Stimulated activated CD8-positive, alpha-beta memory T cell treated with anti-CD3 and anti-CD28 coated beads, Interleukin-15, amount 100 ng/mL, for 4 hours (primary cell): ENCODE measurements at places on chromosomes 5 and 9.

DNA sequence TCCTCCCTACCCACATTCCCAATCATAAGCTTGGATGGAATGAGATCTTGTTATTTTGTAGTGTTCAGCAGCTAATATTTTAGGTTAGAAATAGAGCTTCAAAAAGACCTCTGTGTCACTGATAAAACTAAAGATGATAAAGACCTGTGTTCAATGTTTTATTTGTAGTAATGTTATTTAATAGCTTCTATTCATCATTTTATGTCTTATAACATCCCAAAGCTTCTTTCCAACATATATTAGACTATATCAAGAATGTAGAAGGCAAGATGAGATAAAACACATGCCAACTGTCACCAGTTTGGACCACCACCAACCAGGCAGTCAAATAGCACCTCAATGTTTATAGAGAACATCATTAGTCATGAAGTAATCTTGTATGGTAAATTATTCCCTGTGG, 409.5 kb upstream of the ITGA1 start:
- DNase-seq: no peak

DNA sequence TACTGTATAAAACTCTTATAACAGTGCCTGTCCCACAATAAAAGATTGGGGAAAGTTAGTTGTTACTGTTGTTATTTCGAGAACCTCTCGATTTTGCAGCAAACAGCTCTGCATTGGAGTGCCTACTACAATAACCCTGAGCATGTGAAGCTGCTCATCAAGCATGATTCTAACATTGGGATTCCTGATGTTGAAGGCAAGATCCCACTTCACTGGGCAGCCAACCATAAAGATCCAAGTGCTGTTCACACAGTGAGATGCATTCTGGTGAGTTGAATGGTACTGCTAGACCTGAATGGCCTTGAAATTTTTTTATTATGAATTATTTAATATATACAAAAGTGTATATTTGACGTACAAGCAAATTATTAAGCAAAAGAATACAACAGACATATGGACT, 123.2 kb downstream of the TEX10 start:
- no peak for DNase-seq

DNA sequence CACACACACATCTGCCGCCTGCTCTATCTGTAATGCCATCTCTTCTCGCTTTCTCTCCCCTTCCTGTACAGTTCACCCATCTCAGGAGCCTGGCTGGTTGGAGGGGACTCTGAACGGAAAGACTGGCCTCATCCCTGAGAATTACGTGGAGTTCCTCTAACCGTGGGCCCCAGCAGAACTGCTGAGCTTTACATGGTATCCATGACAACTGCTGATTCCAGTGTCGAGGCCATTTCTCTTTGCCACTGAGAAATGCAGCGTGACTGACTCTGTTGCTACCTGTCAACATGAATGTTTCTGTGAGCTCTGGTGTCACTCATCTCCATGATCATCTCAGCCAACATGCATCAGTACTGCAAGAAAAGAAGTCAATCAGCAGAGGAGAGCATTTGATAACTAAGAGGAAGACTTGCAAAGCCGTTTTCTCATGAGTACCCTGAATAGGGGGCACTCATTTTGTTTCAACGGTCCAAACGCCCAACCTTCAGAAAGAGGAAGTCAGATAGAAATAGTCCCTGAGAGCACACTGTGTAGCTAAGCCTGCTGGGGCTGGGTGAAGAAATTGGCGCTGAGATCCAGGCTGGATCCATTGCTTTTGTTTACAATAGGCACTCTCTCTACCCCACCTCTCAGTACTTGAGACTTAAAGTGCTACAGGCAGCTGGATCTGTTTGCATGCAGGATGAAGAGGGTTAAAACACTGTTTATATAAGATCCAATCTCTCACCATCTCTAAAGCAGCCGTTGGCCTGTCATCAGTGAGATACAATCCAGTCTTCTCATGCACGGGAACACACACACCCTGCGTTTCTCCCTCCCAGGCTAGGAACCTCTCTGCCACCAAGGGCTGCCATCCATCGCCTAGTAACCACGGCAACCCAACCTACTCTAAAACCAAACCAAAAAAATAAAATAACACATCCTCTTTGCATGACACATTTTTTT, 180.9 kb downstream of the NR3C1 start:
- DNase-seq: no peak

DNA sequence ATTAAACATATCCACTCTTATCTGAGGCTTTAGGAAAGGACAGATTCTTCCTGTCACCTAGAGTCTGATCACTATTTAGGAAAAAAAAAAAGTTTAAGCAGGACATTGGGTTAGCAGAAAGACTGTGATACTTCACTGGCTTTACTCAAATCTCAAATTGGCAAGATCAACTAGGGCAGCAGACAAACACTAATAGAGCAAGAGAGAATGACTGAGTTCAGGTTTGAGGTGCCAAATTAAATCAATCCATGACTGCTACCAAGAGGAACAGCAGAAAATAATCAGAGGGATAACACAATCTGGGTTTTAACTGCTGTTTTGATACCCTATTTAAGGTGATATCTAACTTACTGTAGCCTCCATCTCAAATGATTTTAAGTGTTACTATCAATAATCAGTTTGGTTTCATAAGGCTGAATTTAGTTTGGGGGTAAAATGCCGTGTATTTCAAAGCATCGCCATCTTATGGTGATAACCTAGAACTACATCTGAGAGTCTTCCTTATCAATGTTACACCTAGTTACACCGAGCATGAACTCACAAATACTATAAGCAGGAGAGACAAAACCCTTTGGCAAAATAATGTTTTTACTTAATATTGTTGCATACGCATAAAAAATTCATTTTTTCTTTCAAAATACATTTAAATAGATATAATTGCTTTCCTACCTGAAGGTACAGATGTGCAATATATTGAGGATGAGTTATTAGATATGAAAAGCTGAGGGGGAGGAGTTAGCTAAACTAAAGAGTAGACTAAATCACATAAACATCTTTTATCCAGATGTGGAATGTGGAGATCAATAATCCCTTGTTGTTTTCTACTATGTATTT, 286.4 kb upstream of the CDH12 start:
- no peak for DNase-seq

GRCh38 chr5:143644727-143645126, 167.2 kb upstream of the HMHB1 start:
- no peak for DNase-seq

- DNase-seq: no peak
Measured at GRCh38 chr5:89273289-89273688, 390.3 kb upstream of the MEF2C start.

DNA sequence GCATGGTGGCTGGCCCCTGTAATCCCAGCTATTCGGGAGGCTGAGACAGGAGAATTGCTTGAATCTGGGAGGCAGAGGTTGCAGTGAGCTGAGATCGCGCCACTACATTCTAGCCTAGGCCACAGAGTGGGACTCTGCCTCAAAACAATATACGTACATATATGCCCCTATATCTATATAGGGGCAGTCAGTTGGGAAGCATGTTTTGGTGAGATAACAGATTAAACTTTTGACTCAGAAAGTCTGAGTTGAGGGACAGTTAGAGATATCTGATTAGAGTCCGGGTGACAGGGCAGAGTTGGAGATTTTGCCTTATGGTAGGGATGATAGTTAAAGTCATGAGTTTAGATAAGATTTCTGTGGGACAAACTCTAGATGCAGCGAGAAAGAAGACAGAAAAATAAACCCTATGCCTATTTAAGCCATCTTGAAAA, 71.8 kb upstream of the ALDH1A1 start:
- DNase-seq: no peak

- no peak for DNase-seq
Measured at GRCh38 chr5:135271533-135272310, 127.3 kb downstream of the MACROH2A1 start.

DNA sequence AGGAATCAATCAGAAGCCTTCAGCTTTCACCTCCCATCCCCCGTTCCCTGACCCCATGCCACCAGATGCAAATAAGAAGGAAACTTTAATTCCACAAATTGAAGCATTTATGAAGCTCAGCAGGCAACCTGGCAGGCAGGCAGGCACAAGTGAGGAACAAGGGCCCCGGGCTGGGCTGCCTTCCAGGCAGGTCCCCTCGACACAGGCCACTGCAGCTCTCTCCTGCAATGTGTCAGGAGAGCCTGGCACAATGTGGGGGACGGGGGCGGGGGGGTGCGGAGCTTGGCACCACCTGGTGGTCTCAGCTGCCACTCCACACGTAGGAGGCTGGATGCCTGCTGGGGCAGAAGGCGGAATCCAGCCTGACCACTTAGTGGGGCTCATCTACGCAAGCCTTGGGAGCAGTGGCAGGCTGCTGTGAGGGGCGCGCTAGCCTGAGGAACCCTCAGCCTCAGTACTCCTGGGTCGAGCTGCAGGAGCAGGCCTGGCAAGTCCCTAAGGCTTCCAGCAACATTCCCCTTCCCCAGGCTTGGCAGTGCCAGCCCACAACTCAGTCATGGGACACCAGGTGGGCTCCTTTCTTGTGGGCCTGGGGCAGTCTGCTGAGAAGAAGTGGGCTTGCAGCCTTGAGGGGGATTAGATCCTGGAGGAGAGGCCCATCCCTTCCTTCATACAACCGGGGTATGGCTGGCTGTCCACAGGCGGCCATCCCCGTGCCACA, 50.2 kb upstream of the KCNMB1 start:
- DNase-seq: no peak

DNA sequence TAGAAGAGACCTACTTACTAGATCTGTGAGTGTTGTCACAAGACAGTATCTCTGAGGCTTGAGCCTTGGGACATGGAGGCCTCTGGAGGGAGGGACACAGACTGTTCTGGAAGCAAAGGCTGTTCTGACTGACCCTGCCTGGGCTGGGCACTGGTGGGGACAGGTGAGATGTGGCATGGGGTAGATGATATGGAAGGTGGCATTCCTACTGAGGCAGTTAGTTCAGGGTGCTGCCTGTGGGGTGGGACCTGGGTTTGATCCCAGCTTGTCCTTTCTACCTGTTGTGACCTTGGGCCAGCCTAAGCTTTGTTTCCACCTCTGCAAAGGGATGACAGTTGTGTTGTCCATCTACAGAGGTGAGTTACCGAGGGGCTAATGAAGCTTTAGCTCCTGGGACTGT, 140.2 kb downstream of the C9orf50 start:
- no peak for DNase-seq

DNA sequence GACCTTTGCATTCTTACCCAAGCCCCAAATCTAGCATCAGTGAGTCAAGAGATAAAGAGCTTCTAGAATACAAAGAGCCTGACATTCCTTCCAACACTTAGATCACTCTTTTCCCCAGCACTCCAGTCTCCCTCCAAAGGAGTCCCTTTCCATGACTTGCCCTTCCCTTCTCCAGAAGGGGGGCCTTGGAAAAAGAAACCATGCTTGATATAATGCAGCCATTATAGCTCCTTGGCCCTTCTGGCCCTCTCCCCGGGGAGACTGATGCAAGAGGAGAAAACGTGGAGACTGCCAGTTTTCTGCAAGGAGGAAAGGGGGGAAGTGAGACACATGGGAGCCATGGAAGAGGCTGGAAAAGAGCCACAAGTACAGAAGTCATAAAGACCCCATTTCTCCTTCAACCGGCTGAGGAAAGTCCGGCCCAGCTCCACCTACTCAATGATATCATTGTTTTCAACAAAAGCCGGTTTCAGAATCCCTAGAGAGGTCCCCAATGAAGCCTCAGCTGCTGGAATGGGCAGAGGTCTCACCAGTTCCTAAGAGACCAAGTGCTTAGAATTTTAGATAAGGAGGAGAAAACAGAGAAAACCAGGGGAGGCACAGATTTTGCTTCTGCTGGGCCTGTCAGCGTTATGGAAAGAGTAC, 29.0 kb downstream of the ADAM19 start:
- DNase-seq: no peak

- DNase-seq: no peak
Measured at GRCh38 chr5:16871746-16872339, 64.2 kb downstream of the MYO10 start.

DNA sequence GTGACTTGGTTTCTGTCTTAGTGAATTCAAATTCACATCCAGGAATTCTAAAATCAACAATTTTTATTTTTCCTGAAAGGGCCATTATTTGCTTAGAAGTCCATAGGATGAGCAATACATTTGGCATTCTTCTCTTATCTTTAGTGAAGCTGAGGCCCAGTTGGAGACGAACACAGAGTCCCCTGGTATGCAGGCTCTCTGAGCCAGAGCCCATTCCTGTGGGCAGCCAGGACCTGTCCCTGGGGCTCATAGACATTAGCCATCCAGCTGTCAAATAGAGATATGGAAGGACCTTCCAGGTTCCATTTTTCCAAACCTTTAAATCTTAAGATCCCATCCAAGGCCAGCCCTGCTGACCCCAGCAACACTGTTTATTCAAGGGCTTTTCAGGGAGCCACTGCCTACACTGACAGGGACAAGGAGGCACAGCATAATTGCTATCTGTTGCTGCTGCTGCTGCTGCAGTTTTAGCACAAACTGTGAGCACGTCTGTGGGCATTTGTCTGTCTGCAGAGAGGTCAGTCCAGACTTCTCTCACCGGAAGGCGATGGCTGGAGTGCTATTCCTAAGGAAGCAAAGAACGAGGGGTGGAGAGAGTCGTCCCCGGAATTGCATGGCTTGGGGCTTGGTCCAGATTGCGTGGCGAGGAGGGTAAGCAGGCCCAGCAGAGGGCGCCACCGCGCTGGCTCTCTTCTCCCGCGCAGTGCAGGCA, 639.0 kb downstream of the CCDC171 start:
- no peak for DNase-seq

- no peak for DNase-seq
Measured at GRCh38 chr5:132422720-132423437, 53.4 kb downstream of the SLC22A5 start.

DNA sequence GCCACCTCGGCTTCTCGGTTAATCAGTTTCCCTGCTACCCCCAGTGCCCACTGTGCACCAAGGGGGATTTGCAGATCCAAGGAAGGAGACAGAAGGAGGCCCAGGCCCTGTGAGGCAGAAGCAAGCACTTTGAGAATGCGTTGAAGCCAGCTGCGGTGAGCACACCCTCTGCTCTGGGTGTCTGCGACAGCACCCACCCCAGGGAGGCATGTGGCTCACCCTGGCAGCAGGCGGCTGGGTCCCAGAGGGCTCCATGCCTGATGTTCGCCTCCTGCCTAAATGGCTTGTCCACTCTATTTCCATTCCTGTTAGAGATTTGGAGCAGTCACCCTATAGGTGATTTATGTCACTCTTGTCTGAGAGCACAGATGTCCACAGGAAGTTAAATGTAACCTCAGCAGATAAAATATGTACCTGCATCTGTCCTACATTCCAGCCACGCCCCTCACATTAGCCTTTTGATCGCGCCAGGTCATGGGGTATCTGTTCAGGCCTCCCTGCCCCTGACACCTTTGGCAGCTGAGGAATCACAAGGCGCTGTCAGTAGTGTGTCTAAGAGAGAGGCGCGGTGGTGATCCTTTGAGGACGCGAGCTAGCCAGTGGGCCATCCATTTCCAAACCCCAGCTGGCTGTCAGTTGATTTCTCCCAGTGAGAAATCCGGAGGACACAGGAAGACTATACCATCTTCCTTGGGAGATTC, 28.1 kb downstream of the PTGES2 start:
- no peak for DNase-seq

GRCh38 chr9:84856181-84856632, 186.7 kb downstream of the NTRK2 start:
- DNase-seq: no peak

DNA sequence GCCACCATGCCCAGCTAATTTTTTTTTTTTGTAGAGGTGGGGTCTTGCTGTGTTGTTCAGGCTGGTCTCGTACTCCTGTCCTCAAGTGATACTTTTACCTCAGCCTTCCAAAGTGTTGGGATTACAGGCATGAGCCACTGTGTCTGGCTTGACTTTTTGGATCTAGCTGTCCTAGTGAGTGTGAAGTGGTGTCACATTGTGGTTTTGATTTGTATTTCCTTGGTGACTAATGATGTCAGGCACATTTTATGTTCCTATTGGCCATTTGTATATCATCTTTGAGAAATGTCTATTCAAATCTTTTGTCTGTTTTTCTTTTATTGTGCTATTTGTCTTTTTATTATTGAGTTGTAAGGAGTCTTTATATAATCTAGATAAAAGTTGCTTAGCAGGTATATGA, 53.5 kb upstream of the MCCC2 start:
- DNase-seq: no peak
